T-helper 1 cell (primary cell): ENCODE measurements at places on chromosomes 2 and 18.

DNA sequence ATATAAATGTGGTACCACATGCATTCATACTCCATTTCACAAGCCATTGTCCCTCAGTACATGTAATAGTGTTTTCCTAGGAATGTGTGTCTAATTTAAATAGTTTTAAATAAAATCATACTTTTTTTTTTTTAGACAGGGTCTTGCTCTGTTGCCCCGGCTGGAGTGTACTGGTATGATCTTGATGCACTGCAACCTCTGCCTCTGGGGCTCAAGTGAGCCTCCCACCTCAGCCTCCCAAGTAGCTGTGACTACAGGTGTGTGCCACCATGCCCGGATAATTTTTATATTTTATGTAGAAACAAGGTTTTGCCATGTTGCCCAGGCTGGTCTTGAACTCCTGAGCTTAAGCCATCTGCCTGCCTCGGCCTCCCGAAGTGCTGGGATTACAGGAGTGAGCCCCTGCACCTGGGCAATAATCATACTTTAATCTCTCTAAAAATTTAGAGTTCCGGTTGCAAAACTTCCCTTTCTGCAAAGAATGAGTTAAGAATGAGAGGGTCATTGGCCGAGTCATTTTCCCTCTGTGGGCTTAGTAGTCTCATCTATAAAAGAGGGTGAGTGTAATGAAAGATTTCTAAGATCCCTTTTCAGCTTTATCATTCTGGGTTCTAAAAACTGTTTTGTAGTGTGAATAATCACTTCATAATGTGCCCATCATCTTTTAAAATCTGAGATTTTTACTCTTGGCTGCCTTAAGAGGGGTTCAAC lies 116.0 kb upstream of the PELI1 start:
- DNase-seq: no peak

- no peak for DNase-seq
Measured at GRCh38 chr2:195251214-195251613, 405.8 kb upstream of the SLC39A10 start.

- DNase-seq: no peak
Measured at GRCh38 chr2:66926594-66927112, 470.5 kb upstream of the ETAA1 start.

DNA sequence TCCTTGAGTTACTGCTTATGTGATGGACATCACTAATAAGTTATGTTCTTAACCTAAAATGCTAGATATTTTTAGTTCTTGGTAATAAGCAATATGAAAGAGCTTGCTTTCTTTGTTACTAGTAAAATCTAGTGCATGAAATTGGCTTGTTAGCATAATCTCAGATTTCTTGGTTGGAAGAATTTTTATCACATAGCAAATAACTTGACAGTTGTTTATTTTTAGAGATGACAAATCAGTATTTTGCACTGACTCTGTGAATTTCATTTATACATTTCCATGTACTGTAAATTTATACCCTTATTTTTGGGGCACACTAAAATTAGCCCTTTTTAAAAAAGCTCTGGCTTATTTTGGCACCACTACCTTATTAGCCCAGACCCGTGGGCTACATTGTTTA lies 45.6 kb downstream of the LCLAT1 start:
- DNase-seq: no peak

DNA sequence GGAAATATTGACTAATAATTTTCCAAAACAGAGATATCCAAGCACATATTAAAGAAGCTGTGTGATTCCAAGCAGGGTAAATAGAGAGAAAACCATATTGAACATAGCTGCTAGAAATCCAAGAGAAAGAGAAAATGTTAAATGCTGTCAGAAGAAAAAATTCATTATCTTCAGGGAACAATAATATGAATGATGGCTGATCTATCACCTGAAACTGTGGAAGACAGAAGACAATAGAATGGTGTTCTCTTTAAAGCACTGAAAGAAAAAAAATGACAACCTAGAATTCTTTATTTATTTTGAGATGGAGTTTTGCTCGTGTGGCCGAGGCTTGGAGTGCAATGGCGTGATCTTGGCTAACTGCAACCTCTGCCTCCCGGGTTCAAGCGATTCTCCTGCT lies 17.3 kb downstream of the PPP1CB start:
- DNase-seq: no peak

DNA sequence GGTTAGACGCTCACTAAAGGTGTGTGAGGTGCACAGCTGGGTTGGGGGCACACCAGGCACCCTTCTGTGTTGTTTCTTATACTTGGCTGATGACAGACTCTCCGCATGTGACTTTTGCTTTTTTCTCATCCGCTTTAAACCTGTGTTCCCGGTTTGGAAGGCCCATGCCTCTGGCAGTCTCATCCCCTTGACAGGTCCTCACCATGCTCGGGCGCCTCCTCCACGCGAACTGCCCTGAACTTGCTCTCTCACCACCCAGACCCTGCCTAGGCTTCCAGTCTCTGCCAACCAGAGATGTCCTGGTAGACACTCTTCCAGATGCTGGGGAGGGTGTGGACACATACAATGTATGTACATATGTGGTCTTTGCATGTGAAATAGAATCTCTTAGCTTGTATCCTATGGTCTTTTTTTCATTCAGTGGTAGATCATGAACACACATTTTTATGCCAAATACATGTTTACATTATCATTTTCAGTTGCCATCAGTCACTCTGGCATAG lies 79.8 kb downstream of the LIMS1 start:
- no peak for DNase-seq

DNA sequence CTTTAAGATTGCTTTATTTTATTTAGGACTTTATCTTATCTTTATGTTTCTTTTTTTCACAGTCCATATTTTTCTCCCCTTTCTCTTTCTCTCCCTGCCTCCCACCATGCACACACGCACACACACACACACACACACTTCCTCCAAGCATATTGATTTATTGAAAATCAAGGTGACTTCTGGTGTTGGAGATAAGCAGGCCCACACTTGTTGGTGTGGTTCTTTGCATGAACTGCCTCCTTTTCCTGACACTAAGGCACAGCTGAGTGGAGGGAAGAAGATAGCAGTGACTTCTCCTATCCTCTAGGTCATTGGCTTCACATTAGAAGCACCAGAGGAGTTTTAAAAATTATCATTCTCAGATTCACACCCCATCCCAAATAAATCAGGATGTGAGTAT lies 18.0 kb downstream of the TBR1 start:
- no peak for DNase-seq

DNA sequence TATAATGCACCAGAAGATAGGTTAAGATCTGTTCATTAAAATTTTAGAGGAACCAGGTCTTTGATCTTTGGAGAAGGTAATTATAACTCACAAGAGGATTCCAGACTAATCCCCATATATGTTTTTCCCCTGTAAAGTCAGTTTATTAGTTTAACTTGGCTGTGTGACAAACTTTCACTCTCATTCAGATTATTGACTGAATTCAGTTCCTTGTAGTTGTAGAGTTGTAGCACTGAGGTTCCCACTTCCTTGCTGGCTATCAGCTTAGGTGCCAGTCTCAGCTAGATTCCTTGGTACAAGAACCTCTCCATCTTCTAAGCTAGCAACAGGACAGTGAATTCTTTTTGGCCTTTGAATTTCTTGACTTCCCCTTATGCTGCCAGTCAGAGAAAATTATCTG lies 19.1 kb downstream of the REG1A start:
- no peak for DNase-seq
